ENCODE measurements at places on chromosomes 2 and 18.
A peak's percentile ranks its signal among the peaks of the same experiment; 100 is the strongest.

- DNase-seq, result no peak
Measured at GRCh38 chr2:176148751-176149421, 2.5 kb upstream of the HOXD4 start.

DNA sequence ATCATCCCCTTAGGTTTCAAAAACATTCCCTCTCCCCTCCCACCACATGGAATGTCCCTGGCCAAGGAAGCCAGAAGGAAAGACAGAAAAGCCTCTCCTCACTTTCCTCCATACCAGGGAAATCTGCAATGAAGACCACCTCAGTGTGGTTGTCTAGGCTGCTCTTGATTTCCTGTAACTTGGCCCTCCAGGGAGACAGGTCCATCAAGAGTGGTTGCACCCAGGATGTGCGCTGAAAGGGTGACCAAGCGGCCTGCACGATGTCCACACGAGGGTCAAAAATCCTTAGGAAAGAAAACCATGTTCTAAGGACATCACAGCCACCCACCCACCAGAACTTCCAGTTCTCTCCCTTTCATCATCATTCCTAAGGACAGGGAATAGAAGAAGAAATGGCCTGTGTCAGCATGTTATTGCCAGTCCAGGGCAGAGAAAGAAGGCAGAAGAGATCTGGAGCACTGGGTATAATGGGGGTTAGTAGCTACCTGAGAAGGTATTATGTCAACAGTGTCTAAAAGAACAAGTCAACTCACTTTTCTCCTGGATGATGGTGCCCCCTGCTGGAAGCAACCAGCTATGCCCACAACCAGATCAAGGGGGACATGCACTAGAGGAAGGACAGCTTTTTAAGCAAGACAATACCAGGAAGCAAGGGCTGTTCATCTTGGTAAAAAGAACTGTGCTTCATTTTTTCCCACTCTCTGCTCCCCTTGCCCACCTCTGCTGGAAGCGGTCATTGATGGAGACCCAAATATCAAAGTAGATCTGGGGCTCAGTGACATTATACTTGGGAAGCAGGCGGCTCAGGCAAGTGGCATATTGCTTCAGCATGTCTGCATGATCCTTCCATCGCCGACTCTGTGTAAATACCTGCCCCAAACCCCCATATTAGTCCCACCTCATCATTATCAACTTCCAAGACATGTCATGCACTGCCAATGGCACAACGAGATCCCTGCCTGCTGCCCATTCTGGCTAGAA, 9.3 kb downstream of the GGCX start:
- peak; percentile 85 for DNase-seq

DNA sequence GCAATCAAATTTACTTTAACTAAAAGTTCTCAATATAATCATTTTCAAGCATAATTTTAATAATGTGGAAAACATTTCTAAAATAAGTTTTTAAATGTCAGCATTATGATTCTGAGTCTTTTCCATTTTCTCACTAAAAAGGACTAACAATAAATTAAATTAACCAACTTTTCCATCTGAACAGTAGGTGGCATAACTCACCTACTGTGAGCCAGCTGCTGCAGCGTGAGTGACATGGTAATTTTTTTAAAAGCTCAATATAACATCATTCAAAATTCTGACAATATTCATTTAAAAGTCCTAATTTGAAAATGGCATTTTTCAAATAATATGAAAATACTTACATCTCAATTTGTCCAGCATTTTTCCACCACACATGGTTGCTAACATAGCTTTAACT, 66.5 kb downstream of the DTNB start:
- DNase-seq, result no peak

GRCh38 chr2:203997980-203998809, 61.6 kb downstream of the ICOS start:
- no peak for DNase-seq

GRCh38 chr2:46674488-46674887, 195.1 kb downstream of the TMEM247 start:
- no peak for DNase-seq

- DNase-seq, result no peak
Measured at GRCh38 chr2:189558516-189559272, 21.9 kb downstream of the SLC40A1 start.

GRCh38 chr2:241734467-241735208, at the start of gene D2HGDH:
TSS of gene D2HGDH (plus strand) at chr2:241734630. CDS start at chr2:241735225, 595 bp downstream.
- DNase-seq, result peak; percentile 94

DNA sequence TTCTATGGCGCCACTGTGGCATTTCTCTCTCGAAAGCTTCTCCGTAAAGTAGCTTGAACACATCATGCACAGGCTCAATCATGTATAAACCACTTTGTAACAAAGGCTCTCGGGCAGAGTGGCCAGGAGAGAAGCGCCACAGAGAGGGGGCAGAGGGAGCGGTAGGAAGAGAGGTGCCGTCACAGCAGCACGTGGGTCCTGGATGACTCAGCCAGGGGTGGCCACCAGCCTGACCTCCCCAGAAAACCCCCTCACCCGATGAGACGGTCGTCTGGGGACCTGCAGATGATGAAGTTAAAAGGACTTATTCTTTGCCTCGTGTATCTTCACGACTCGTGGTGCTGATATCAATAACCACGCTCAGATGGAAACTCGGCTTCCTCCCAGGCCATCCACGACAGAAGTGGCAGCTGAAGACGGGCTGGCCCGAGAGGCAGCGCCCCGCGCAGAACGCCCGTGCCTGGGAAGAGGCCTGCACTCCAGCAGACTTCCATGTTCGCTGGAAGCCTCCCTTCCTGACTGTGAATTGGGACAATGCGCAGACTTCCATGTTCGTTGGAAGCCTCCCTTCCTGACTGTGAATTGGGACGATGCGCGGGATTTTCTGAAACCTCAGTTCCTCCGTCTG, 46.4 kb upstream of the MTCL1 start:
- DNase-seq, result no peak

DNA sequence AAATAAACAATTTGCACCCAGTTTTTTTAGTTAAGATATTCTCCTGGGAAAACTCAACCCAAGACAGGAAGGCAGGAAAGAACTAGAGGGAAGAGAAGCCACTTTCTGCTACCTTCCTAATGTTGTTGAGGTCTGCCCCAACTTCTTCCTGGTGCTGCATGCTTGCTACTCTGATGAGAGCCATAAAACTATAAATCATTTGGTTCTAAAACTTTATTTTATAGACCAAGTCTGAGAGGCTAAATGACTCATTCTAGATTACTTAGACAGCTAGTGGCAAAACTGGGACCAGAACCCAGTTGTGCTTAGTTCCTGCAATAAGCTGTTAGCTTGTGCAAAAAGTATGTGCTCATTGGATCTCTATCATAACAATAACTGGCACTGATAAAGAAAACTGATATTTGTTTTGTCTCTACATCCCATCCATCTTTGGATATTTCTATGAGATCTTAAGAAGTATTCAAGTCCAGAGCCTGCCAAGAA, 344.9 kb upstream of the SLC14A2 start:
- DNase-seq, result no peak

DNA sequence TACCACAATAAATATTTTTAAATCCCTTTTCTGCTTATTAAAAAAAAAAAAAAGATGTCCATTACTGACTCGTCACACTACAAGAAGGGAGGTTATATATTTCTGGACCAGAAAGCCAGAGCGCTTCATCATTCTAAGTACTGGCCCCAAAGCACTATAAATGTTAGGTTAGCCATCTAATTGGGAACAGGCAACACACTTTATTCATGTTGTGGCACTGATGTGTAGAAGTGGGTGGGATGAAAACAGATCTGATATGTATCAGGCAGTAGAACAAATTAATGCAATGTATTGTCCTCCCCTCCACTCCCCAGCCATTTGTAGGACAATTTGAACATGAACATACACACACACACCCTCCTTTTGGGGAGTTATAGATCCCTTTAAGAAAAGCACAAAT, 24.4 kb downstream of the LANCL1 start:
- no peak for DNase-seq

DNA sequence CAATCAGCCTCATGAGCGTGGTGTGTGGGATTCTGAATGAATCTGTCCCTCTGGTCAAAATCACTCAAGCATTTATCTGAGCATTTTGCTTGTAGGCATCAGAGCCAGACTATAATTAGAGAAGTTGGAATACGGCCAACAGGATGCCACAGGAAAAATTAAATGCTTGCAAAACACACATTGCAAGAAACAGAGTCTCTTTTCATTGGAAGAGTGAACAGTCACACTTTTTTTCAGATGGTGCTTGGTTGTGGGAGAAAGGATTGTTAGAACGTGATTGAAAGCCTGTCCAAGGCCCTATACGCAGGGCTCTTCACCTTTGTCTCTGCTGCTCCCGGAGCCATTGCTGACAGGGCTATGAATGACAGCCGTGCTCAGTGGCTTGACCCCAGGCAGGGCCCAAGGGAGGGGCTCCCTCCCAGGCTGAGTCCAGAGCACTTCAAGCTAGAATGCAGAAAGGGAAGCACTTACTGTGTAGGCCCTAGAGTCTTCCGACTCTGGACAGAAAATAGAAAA, 59.8 kb downstream of the SNTG2 start:
- DNase-seq, result no peak

DNA sequence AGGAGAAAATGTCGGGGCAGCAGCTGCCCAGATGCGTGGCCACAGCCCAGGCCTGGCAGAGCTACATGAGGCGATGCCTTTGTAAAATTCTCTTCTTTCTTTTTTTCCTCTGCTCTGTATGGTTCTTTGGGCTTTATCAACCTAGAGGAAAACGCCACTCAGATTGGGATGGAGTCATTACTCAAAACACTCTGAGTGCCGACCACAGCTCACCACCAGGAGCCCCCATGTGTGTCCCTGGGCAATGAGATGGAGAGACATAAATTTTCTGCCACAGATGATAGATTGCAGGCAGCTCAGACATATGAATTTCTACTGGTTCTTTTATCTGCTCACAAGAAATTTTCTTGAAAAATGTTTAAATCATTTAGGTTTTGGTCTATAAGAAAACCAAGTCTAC, 56.0 kb downstream of the PARD6G start:
- no peak for DNase-seq

- DNase-seq, result no peak
Measured at GRCh38 chr2:74525717-74526648, at the start of gene DQX1. TSS of gene DQX1 (minus strand) at chr2:74526231. CDS start at chr2:74525729, 502 bp downstream.

GRCh38 chr2:162916286-162916801, 77.8 kb upstream of the KCNH7 start:
- no peak for DNase-seq

GRCh38 chr2:233241803-233242202, 9.7 kb upstream of the ATG16L1 start:
- no peak for DNase-seq

DNA sequence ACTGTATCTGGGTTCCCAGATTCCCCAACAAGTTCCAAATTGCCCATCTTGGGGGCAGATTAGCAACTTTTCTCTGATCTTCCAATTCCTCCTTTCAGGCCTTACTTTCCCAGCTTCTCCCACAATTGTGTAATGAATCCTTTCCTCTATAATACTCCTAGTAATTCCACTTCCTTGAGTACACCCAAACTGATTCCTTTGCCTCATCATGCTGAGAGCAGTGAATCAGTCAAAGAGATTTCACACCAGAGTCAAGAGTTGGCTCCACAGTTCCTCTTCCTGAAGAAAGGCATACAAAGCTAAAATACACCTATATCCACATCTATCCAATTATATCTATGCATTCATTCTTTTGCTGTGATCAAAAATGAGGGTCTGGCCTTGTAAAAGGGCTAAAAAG, 28.6 kb upstream of the DAPL1 start:
- no peak for DNase-seq

GRCh38 chr2:195414537-195415100, 242.4 kb upstream of the SLC39A10 start:
- DNase-seq, result no peak

DNA sequence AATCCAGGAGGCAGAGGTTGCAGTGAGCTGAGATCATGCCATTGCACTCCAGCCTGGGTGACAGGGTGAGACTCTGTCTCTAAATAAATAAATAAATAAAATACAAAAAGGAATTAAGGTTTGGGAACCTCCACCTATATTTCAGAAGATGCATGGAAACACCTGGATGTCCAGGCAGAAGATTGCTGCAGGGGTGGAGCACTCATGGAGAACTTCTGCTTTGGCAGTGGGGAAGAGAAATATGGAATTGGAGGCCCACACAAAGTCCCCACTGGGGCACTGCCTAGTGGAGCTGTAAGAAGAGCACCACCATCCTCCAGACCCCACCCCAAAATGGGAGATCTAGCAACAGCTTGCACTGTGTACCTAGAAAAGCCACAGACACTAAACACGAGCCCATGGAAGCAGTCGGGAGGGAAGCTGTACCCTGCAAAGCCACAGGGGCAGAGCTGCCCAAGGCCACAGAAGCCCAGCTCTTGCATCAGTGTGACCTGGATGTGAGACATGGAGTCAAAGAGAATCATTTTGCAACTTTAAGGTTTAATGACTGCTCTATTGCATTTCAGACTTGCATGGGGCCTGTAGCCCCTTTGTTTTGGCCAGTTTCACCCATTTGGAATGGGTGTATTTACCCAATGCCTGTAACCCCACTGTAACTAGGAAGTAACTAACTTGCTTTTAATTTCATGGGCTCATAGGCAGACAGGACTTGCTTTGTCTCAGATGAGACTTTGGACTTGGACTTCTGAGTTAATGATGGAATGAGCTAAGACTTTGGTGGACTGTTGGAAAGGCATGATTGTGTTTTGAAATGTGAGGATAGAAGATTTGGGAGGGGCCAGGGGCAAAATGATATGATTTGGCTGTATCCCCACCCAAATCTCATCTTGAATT, 265.3 kb downstream of the ZEB2 start:
- DNase-seq, result no peak

GRCh38 chr18:54630963-54631362, 39.9 kb downstream of the DYNAP start:
- DNase-seq, result no peak

DNA sequence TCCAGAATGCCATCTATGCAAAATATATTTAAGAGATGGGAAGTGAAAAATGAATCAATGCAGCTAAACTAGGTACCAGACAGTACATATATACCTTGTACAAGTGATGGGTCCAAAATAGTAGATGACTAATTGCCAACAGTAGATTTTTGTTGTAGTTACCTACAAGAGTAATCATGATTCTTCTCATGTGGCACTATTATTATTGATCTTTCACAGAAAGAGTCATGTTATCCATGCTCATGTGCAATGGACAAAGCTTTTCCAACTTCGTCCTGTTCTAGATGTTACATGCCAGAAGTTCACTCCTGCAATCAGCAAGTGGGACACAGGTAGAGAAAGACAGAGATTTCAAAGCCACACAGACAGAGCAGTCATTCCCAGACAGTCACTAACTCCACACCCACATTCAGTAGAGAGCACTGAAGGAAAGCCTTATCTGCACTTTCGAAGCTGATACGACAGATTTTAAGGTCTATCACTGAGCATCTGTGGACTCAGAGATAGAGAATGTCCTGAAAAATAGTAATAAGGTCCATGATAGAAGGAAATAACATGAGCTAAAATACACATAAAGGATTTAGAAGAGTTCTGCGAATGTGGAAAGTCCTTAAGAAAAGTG, 101.6 kb upstream of the ITPRID2 start:
- no peak for DNase-seq

DNA sequence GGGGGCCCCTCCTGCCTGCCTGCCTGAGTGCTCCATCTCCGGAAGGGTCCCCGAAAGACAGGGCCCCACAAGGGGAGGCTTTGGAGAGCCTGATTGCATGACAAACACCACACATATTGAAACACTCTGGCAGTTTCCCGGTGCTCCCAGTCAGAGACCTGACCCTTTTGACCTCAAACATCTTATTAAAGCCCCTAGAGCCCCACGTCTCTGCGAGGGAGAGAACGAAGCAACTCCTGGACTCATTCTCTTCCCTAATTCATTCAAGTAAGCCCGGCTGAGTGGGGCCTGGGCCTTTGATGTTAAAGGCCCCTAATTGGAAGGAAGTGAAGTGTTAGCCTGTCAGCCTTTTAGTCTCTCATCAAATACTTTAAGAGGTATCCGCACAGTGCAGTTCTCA, 335.6 kb downstream of the CYRIA start:
- no peak for DNase-seq

- no peak for DNase-seq
Measured at GRCh38 chr2:123648016-123648415, 377.1 kb upstream of the CNTNAP5 start.

Data from right forelimb (tissue), 1 donor.